Body of pancreas (tissue), 4 donors: ENCODE measurements at places on chromosomes 4 and X. TPM values are rescaled to one million over a fixed set of nuclear protein-coding genes. Genes with fewer than 3 reads are reported as not detected.

Gene VEGFD
- not detected for total RNA-seq

Gene GLUD2
- total RNA-seq = 4.0 TPM

Gene ASB12
- not detected for total RNA-seq

Gene CYSLTR1
- total RNA-seq = 4.9 TPM

Gene POF1B
- 8.6 TPM for total RNA-seq

Gene FRMD7
- not detected for total RNA-seq

Gene KLHL15
- 4.7 TPM for total RNA-seq

Gene SSX2B
- total RNA-seq = not detected

Gene DOK7
- 6.3 TPM for total RNA-seq

Gene TMPRSS11E
- 0.78 TPM for total RNA-seq
